ENCODE measurements at places on chromosomes 7 and 10.

DNA sequence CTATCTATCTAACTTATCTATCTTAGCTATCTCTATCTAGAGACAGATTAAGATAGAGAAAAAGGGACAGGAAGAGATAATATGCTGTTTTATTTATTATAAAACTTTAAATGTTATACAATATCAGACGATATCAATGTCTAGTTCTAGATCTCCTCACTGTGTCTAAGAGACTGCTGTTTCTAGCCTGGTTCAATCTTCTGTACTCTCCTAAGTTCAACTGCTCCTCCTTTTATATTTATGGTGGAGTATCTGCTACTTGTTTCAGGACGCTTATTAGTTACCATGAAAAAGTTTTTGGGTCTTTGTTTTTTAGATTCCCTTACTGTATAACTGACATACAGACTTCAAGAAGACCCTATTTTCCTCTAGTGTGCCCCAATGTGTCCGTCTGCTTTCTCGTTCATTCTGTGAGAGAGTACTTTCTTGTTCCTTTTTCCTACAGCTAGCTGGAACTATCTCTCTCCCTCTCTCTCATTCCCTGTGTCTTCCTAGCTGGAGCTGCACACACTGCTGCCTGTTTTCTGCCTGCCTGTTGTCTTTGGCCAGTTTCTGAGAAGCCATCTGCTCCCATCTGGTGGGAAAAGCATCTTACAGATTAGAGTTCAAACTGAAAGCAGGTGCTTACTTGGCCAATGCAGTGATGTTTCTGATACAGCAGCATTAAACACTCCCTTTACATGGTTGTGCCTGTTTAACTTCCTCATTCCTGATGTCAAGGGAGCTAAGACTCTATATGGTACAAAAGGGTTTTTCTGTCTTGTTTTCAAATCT lies 49.4 kb upstream of the ARL4A start:
- no peak for DNase-seq

DNA sequence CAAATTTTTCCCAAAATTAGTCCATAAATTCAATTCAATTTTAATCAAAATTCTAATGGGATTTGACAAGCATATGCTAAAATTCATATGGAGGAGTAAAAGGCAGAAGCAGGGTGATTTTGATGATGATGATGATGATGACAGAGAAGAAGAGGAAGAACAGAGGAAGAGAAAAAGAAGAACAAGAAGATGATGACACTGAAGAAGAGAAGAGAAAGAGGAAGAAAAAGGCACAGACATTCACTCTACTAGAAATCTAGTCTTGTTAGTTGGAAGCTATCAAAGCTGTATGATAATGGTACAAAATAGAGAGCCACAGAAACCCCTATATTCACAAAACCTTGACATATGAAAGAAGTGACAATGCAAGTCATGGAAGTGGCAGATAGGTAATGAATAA lies 157.9 kb downstream of the ELMO1 start:
- no peak for DNase-seq

- no peak for DNase-seq
These were observed 112.2 kb upstream of the LRGUK start for GRCh38 chr7:134014935-134015334.

- DNase-seq: no peak
These were observed 70.0 kb upstream of the ZMIZ2 start for GRCh38 chr7:44678471-44679179.

DNA sequence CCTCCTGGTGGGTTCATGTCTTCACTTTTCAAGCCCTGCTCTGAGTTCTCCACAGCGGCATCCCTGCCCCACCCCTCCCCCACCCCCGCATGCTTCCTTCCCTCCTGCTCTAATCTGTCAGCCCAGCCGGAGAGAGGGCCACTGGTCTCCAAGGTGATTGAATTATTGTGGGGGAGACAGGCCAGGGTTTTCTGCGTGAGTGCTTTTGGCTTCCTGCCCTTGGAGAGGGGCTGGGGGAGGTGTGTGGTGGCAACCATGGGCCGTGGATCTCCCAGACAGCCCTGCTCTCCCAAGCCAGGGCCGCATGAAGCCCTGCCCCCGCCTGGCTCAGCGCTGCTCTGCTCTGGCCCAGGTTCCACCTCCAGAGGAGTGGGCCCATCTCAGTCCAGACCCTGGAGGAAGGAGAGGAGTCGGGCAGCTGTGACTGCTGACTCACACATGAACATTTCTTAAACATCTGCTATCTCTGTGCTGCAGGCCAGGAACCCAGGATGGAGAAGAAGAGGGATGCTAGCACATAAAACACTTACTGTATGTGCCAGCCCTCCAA lies 109.9 kb downstream of the ZMIZ1 start:
- no peak for DNase-seq

GRCh38 chr7:156732091-156732625 lies 91.6 kb downstream of the RNF32 start:
- DNase-seq: no peak

DNA sequence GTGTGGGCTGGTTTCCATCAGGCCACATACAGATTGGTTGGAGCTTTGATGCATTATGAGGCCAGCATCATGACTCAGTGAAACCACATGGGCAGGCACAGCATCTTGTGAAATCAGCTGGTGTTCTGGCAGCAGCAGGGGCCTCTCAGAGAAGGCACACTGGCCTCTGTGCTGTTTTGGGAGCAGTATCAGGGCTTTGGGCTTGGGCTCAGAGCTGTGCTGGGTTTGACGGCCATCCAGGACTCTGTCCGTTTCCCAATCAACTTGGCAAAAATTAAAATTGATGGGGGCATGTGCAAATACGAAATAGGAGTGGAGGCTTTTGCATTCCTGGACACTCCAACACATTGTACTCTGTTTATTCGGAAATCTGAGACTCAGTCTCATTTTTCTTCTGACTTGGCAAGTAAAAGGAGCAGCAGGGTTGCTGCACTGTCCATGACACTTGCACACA lies 190.9 kb downstream of the BMPER start:
- no peak for DNase-seq

- DNase-seq: no peak
These were observed 197.1 kb downstream of the DOCK4 start for GRCh38 chr7:112009081-112009480.

GRCh38 chr10:30063099-30063498 lies 3.7 kb upstream of the JCAD start:
- DNase-seq: no peak

DNA sequence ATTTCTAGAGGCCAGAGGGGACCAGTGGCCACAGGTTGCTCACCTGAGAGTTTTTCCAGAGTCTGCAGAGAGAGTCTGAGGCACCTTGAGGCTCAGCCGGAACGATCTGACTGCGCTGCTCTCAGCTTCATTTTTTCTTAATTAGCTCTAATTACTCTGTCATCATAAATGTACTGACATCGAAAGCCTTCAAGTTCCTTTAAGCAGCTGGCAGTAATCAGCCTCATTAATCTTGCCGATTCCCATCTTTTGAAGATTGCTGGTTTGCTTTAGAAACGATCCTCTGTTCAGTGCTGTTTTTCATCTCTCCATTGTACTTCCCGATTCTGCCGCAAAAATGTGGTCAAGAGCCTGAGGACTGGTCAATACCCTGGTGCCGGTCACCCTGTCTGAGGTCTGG lies 454.7 kb downstream of the TYW1 start:
- DNase-seq: no peak

DNA sequence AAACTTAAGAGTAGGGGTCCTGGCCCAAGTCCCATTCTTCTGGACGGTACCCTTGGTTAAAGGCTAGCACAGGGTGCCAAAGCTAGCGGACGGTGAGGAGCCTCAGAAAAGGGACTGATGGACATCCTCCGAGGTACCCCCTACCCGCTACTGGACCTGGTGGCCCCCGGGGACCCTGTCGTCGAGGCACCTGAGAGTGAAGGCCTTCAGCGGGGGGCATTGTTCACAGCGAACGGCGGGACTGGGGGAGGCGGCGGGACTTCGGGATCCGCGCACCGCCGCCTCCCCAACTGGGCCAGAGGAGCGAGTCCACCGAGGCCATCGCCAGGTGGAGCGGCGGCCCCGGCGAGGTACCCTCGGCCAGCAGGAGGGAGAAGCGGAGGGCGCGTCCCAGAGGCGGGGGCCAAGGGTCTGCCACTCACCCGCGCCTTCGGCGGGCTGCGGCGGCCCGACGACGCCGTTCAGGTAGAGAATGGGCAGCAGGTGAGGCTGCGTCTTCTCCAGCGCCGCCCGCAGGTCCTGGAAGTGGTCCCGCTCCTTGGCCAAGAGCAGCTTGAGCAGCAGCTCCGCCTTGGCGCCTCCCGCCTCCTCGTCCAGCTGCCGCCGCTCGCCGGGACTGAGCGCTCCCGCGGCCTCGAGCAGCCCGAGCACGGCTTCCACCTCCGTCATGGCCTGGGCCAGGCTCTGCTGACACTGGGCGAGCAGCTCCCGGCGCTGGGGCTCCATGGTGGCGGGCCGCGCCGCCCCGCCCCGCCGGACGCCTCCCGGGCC lies 575 bp downstream of the DLG5 start:
- no peak for DNase-seq

DNA sequence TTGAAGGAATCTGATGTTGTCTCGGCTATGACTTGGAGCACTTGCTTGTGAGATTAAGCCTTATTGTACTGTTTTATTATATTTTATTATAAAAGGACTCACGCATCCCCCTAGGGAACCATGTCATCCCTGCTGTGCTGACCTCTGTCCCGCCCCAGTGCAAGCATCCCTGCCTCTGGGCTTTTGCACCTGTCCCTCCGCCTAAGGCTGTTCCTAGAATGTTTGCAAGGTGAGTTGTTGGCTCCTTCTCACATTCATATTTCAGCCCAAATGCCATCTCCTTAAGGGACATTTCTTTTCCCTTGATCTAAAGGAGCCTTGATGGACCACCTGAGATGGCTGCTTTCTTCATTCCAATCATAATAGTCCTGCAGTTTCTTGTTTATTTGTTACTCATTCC lies 236.9 kb upstream of the IGFBP3 start:
- DNase-seq: no peak

DNA sequence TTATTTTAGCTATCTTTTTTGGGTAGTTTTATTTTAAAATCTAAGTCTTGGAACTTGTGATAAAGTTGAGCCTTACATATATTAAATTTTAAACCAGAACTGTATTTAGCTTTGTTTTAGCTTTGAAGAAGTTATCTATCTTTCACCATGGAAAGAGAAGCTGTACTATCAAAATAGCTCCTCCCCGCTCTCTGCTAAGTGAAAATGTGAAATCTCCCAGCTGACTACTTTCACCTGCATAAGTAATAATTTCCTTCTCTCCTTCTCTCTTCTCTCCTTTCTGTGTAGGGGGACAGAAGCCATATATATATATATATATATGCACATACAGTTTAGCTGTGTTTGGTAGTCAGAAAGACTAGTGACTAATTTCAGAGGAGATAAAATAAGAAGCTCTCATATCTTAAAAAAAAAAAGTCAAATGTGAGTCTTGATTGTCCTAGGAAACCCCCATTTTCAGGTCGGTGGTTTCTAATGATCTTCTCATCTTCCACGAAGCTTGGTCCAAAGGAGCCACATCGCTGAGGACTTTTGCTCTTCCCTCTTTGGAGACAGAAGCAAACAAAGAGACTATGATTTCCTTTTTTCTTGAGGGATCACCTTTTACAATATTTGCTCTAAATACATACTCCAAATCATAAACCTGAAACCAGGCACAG lies 30.6 kb upstream of the GDI2 start:
- DNase-seq: no peak

DNA sequence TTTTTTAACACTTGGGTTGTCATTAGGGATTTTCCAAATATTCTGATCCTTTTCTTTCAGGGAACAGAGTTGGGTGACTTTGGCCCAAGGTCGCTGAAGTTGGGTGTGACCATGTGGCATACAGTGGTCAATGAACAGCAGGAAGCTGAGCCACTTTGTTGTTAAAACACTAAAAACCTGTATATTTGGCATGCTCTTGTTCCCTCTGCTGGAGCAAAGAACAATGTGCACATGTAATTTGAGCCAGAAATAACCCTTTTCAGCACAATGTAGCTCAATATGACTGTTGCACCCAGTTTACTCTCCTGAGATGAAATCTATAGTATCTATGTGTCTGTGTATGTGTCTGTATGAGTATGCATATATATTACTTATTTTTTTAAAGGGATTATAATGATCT lies 74.9 kb downstream of the ADCYAP1R1 start:
- DNase-seq: no peak

GRCh38 chr10:12547301-12547771 lies 198.0 kb downstream of the CAMK1D start:
- no peak for DNase-seq

GRCh38 chr7:482521-483083 lies 37.0 kb downstream of the PDGFA start:
- no peak for DNase-seq

GRCh38 chr7:137546671-137547070 lies 203.1 kb upstream of the PTN start:
- DNase-seq: no peak

DNA sequence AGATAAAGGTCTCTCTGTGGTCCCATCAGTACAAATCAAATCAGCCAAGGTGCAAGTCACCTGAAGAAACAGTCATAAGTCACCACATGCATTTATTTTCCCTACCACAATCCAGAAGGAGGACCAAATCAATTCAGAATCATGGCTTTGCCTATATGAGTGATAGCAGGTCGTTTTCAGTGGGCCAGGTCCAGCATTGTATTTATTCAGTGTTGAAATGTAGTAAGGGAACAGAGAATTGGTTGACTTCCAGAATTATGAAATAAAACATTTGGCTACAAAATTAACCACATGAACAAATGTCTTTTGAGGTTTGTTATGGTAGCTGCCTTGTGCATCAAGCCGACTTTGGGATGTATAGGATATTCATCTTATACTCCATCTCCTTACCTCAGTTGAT lies 88.4 kb downstream of the POLR1F start:
- no peak for DNase-seq

DNA sequence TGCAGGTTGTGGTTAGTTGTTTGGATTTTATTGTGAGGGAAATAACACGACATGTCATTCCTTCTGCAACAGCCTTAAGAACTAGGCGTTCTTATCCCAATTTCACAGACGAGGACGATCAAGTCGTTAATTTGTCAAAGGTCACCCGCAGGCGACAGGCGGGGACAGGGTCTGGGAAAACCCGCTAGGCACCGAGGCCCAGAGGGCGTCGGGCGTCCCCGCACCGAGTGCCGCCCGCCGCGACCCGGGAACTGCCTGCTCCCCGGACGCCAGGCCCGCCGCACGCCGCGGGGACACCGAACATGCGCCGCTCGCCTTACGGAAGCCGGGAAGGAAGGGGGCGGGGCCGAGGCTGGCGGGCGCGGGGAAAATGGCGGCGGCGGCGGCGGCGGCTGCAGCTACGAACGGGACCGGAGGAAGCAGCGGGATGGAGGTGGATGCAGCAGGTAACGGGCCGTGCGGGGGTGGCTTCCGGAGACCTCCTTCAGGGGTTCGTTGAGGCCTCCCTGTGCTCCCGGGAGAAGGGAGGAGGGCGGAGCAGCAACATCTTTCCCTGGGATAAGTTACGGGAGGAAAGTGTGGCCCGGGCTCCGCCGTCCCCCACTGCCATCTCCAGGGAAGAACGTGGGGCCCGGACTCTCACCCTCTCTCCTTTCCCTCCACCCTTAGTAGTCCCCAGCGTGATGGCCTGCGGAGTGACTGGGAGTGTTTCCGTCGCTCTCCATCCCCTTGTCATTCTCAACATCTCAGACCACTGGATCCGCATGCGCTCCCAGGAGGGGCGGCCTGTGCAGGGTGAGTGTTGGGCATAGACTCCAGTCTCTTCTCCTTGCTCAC lies at the start of gene COPS6:
TSS of gene COPS6 (plus strand) at position 349 of the 837 bp plus-strand sequence. CDS start at position 371, 22 bp downstream.
- no peak for DNase-seq

GRCh38 chr7:98213296-98213887 lies 2.2 kb downstream of the BHLHA15 start:
- no peak for DNase-seq

GRCh38 chr7:101216860-101217387 lies 457 bp downstream of the PLOD3 start:
- no peak for DNase-seq

- no peak for DNase-seq
These were observed 478.5 kb upstream of the PODXL start for GRCh38 chr7:132034748-132035416.

- no peak for DNase-seq
These were observed 14.5 kb downstream of the GPR146 start for GRCh38 chr7:1058821-1059199.
